A549 treated with dexamethasone at 1 μM for 4 hours (cell line): ENCODE measurements at places on chromosomes 12 and 14. TPM values are rescaled to one million over a fixed set of nuclear protein-coding genes. Genes with fewer than 3 reads are reported as not detected.

PIWIL1 gene
- total RNA-seq: not detected in 5 replicates

TTLL5 gene
- 10.3 to 15.7 TPM (median 14.6 TPM) in 5 replicates for total RNA-seq

KRT78 gene
- 0.12 to 0.36 TPM (median 0.19 TPM) in 4 of 5 replicates, not detected in the other for total RNA-seq

LRR1 gene
- total RNA-seq: 44.4 to 48.2 TPM (median 46.5 TPM) in 5 replicates

AKAP5 gene
- 0.26 to 0.49 TPM (median 0.33 TPM) in 5 replicates for total RNA-seq

STAC3 gene
- 0.18 to 0.54 TPM (median 0.38 TPM) in 4 of 5 replicates, not detected in the other for total RNA-seq
